ENCODE measurements at places on chromosomes 7 and 10.

- DNase-seq = no peak
These were observed 97.3 kb downstream of the CCDC71L start for GRCh38 chr7:106563466-106564150.

GRCh38 chr10:44125879-44126278 lies 259.0 kb downstream of the CXCL12 start:
- no peak for DNase-seq

DNA sequence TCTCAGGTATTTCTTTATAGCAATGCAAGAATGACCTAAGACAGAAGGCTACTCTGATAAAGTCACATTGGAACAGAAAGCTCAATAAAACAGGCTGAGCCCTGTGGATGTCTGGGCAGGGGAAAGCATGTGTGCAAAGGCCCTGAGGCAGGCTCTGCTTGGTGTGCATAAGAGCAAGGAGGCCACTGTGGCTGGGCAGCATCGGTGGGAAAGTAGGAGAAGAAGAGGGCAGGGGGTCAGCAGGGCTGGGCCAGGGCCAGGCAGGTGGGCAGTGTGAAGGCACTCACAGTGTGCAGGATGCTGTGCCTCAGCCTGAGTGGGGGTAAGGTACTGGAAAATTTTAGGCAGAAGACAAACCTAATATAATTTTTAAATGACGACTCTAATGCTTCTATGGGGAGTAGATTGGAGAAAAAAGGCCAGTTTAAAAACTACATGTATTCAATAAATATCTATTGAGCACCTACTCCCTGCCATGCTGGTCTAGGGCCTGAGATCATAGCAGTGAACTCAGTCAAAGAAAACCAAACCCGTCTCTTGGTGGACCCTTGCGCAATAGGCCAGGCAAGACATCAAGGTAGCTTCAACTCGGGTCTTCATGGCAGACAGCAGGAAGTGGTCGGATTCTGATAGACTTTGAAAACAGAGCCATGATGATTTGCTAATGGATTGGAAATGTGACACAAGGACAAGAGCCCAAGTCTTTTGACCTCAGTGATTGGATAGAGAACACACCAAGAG lies 572.3 kb downstream of the TCERG1L start:
- DNase-seq = no peak

GRCh38 chr7:4641091-4641666 lies 40.9 kb upstream of the FOXK1 start:
- DNase-seq = no peak

- DNase-seq = peak; percentile 77
These were observed 49.1 kb upstream of the ELN start for GRCh38 chr7:73978661-73979563.

- DNase-seq = no peak
These were observed 71.1 kb downstream of the INPP5A start for GRCh38 chr10:132608511-132609195.

DNA sequence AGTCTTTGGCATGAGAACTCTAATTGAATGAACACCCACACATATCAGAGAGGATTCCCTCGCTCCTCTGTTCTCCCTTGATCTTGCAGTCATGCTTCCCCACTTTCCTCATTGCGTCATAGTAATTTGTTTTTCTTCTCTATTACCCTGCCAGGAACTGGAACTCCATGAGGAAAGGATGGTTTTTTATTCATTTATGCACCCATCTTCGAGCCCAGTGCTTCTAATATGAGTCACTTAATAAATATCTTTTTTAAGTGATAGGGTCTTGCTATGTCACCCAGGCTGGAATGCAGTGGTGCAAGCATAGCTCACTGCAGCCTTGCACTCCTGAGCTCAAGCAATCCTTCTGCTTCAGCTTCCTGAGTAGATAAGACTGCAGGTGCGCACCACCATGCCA lies 83.5 kb downstream of the OTUD1 start:
- DNase-seq = peak; percentile 57

- DNase-seq = peak; percentile 30
These were observed 74.0 kb downstream of the ARID5B start for GRCh38 chr10:61975391-61975932.

GRCh38 chr10:32577448-32577847 lies 131.5 kb downstream of the CCDC7 start:
- DNase-seq = peak; percentile 49

- no peak for DNase-seq
These were observed 33.6 kb upstream of the BICC1 start for GRCh38 chr10:58479045-58479444.

- DNase-seq = no peak
These were observed 353 bp downstream of the MOGAT3 start for GRCh38 chr7:101200504-101200861.

DNA sequence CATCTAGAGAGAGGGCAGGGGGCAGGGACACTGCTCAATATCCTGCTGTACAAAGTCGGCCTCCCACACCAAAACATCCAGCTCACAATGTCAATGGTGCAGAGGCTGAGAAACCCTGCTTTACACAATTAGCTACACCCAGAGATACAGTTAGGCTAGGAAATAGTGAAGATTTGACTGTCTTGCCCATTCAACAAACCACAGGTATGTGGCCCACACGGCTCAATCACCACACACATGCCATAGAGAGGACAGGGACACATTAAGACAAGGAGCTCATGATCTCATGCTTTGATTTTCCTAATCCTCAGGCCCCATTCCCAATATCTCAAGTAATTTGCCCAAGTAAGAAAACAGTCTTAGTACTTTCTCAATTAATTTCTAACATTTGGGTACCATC lies 110.4 kb downstream of the OSBPL3 start:
- DNase-seq = peak; percentile 63

- DNase-seq = no peak
These were observed 216.4 kb upstream of the LRGUK start for GRCh38 chr7:133910761-133911160.

GRCh38 chr7:94374721-94375566 lies 19.8 kb upstream of the COL1A2 start:
- DNase-seq = no peak

DNA sequence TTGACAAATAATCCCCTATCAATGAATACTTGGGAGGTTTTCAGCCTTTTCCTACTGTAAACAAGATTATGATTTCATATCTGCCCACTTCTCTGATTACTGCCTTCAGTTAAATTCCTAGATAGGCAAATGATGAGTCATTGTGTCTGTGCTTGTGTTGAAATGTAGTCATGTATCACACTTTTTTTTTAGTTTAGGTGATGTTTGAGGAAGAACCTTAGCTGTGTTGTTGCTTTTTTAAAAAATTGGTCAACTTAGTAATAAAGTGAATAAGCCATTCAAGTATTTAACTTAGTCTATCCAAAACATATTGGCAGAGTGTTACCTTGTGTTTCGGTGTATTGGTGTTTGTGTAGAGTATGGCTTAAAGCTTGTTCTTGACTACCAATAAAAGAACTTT lies 60.0 kb downstream of the WAC start:
- peak; percentile 74 for DNase-seq

Measured in kidney tubule cell (primary cell).